Activated CD4-positive, alpha-beta T cell treated with anti-CD3 and anti-CD28 coated beads, Interleukin-2, amount 50 U/mL, for 24 hours (primary cell): ENCODE measurements at places on chromosomes 13 and 19.

GRCh38 chr19:548886-549830 is 5.3 kb downstream of the GZMM start:
- no peak for DNase-seq

DNA sequence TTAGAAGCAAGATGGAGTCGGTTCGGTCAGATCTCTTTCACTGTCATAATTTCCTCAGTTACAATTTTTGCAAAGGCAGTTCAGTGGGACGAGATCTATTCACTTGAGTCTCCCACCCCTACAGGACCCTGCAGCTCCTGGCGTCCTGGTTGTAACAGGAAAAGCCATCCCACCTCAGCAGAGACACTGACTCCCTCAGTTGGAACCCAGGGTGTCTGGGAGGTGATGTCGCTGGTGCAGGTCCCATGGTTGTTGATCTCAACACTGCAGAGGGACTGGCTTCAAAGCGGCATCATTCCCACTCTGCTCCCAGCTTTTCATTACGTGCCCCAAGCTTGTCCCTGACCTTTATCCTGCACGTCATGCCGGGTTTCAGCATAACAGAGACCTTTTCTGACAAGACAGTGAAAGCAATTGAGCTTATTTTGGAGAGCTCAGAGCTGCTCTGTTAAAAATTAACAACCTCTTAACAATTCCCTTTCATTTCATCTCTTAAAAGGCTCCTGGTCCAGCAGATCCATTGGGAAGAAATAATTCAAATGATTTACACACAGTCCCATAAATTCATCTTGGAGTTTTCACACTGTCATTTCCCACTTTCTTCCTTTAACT is 17.6 kb upstream of the COG3 start:
- DNase-seq: no peak

- no peak for DNase-seq
Observed at GRCh38 chr13:91078093-91078679, 269.3 kb upstream of the MIR17HG start.

GRCh38 chr13:76636829-76637228 is 249.4 kb downstream of the KCTD12 start:
- DNase-seq: no peak
